ENCODE measurements at places on chromosomes 6 and 20.

DNA sequence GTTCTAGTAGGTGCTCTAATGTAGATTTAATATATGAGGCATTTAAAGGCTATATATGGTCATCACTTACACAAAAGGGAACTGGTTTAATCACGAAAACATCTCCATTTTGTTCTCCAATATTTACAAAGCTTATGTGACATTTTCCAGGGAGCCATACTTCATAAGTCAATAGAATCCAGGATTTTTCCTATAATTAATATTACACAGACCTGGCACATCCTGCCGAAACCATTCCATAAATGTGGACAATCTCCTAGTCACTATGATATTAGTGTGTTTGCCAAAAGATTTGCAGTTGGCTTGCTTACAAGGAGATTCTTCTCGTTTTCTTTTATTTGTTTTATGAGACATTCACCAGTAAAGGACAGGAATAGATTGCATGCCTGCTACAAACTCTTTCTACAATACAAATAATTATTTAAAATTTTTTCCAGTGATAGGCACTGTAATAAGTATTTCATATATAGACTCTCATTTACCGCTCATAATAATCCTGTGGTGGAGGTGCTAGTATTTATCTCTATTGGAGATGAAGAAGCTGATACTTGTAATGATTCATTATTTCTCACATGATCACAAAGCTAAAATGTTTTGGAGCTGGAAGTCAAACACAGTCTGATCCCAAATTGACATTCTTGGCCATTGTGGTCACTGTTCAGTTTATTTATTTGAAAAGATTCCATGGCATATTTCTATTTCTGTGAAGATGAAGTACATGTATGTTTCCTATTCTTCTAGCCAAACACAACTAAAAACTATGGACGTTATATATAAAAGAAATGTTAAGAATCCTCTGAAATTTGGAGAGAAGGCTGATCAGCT, 597.0 kb downstream of the HTR1B start:
- no peak for DNase-seq

GRCh38 chr6:15073344-15073789, 172.5 kb upstream of the JARID2 start:
- no peak for DNase-seq

- no peak for DNase-seq
Observed at GRCh38 chr6:46248143-46248542, 77.4 kb upstream of the ENPP5 start.

- DNase-seq: no peak
Observed at GRCh38 chr6:69128411-69128810, 493.3 kb downstream of the ADGRB3 start.

GRCh38 chr20:33826270-33826897, 15.2 kb downstream of the CHMP4B start:
- DNase-seq: no peak

GRCh38 chr6:164066766-164067165, 652.2 kb downstream of the QKI start:
- no peak for DNase-seq

DNA sequence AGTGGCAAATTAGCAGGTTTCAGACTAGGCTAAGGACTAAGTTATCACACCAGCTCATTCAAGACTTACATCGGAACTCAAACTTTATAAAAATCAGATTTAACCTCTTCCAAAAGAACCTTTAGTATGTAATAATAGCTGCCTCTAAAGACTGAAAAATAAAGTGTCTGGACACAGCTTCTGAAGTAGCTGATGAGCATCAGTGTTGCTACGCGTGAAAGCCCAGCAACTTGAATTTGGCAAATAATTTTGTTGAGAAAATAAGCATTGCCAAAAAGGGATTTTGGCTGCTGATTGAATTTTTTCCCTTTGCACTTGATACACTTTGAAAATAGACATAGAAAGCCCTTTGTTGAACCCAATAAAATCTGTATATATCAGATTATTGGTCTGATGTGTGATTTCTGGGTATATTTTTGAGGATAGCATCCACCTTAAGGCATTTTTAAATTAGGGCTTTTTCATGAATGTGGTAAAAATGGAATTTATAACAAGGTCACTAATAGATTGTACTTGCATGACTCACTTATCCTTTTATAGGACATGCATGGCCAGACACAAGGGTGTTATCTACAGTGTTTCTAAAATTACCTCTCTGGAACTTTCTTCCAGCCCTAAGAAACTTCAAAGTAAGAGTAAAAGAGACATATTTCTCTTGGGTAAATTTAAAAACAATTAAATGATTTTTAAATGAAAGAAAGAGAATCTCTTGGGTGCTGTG, 350.4 kb downstream of the TENT5A start:
- no peak for DNase-seq

GRCh38 chr20:52812231-52812847, 159.8 kb upstream of the TSHZ2 start:
- DNase-seq: no peak

- no peak for DNase-seq
Observed at GRCh38 chr6:14292119-14292518, 174.5 kb downstream of the CD83 start.

- DNase-seq: no peak
Observed at GRCh38 chr20:9246731-9247130, 177.8 kb downstream of the PLCB4 start.

All from SK-N-SH (cell line).